ENCODE measurements at places on chromosomes 12 and 14.

- DNase-seq, result no peak
Measured at GRCh38 chr14:44316647-44317440, 190.2 kb downstream of the FSCB start.

GRCh38 chr14:45120096-45120495 is 14.2 kb downstream of the FKBP3 start:
- DNase-seq, result no peak

GRCh38 chr14:22466491-22466890 is 122.5 kb downstream of the DAD1 start:
- DNase-seq, result no peak

DNA sequence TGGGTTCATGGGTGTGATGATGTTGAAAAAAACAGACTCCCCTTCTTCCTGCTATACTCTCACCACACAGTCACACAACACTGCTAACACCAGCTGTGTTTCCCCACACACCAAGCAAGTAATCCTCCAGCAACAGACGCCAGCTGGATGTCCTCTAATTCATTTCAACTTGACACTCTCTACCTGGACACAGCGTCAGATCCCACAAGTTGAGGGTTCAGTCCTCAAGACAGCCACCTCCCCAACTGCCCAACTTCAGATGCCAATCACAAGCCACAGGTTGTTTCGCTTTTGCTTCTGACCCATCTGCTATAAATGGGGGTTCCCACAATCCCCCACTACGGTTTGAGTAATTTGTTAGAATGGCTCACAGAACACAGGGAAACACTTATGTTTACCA is 49.3 kb downstream of the TMEM30B start:
- DNase-seq, result no peak

- DNase-seq, result no peak
Measured at GRCh38 chr14:23351681-23352505, 794 bp downstream of the SLC22A17 start.

DNA sequence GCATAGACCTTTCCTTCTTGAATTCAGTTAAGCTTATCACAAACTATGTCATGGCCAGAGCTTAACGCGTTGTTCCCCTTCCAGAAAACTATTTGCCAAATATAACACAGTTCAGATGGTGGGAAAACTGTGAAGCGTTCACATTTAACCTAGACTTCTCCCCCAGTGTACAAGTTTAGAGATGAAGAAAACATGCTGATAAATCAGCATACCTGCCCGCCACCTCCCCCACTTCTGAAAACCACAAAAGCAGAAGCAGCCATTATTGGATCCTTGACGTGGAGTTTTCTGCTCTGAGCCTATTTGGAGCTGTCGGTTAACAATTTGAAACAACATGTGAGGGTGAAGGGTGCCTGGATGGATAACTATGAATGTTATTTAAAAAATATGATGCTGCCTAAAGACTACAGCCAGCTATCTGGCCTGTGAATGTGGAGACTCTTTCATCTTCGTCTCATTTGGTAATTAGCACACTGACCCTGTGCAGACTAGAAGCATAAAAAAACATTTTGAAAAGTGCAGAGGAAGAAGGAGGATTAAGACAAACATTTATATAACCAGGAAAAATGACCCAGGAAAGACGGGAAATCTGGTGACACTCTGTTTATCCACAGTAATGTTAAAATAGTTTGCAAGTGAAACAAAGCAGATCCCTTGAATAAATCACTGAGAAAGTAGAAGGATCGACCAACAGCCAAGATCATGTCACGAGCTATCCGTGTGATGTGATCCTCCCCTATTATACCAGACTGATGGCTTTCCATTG is 408.2 kb downstream of the AEBP2 start:
- DNase-seq, result no peak

DNA sequence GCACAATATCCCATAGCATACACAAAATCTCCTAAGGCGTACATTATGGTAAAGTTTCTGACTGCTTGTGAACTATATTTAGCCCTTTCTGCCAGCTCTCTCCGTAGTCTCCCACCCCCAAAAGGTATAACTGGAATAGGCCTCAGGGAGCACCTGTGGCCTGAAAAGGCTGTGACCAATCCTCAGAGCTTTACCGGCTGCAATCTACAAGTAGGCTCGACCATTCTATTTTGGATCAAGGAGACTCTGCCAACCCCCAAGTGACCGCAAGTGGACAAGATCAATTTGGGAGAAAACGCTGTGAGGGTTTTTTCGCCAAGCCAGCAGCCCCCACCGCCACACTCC is 1.2 kb downstream of the PPTC7 start:
- no peak for DNase-seq

- no peak for DNase-seq
Measured at GRCh38 chr12:106894774-106895173, 60.9 kb upstream of the TMEM263 start.

GRCh38 chr14:104141621-104142091 is 3.3 kb downstream of the KIF26A start:
- DNase-seq, result no peak

DNA sequence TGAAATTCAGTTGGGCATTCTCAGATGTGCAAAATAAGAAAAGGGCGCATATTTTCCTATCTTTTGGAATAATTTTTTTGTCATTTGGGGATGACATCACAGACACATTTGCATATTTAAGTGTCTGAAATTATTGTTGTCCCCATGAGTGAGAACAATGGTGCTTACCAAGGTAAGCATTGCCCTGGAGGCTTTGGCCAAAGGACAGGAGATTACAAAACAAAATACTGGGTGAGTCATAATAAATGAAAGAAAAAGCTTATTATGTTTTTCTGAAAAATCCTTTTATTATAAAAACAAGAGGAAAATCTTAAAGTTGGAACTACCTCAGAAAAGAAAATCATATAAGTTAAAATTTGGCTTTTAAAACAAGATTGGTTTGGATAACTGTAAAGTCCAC is 254.9 kb downstream of the BTG1 start:
- no peak for DNase-seq

DNA sequence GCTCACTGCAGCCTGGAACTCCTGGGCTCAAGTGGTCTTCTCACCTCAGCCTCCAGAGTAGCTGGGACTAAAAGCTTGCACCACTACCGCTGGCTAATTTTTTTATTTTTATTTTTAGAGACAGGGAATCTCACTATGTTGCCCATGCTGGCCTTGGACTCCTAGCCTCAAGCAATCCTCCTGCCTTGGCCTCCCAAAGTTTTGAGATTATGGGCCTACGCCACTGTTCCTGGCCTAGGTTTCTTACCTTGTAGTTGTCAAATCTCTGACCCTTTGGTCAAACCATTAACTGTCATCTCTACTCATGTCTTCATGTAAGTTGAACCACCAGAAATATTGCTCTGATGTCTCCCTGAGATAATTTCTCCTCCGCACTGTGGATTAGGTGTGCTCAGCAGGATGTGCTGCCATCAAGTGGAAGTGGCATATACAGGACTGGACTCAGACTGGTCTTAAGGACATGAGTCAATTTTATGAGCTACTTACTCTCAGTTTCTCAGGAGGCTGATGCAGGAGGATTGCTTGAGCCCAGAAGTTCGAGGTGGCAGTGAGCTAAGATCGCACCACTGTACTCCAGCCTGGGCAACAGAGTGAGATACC is 28.5 kb downstream of the ACTR6 start:
- DNase-seq, result no peak

DNA sequence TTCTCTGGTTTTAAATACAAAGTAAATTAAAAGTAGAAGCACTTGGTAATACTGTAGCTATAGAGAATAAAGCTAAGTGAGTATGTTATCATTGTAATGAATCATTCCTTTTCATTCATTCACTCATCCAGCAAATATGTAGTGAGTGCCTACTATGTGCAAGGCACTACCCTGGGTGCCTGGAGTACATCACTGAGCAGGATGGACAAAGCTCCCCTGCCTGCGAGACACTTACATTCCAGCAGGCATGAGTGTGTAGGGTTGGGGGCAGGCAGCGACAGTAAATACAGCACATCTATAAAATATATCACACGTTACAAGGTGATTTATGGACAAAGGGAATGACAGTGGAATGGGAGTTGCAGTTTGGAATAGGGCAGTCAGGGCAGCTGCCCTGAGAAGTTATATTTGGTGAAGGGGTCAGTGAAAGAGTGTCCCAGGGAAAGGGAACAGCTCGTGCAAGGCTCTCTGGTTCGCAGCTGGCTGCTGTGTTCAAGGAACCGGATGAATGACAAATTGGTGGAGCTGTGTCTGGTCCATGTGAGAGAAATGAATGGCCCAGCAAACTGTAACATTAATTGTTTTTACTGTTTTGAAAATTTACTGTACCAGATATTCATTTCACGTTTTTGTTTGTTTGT is 159.6 kb downstream of the CRADD start:
- DNase-seq, result no peak

DNA sequence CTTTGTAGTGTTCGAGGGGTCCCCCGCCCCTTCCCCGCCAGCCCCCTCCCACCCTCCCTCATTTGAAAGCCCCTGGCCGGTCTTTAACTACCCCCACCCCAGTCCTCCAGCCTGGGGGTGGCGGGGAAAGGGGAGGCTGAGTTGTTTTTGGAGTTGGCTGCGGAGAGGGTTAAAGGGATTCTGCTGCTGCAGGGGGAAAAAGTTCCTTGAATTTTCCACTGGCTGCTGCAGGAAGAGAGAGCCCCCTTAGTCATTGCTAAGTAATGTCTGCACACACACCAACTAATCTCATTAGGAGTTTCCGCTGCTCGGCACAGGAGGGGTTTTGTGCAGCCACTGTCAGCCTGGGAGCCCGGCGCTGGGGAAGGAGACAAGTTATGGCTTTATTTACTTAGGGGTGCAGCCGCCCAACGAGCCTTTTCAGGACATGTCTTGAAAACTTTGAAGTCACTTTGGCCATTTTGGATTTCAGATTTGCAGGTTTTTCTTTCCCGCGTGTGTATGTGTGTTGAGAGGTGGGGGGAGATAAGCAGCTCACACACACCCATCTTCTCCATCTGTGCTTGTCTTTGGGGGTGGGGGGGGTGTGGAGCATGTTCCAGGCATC is 1.8 kb downstream of the ELK3 start:
- peak; percentile 46 for DNase-seq

DNA sequence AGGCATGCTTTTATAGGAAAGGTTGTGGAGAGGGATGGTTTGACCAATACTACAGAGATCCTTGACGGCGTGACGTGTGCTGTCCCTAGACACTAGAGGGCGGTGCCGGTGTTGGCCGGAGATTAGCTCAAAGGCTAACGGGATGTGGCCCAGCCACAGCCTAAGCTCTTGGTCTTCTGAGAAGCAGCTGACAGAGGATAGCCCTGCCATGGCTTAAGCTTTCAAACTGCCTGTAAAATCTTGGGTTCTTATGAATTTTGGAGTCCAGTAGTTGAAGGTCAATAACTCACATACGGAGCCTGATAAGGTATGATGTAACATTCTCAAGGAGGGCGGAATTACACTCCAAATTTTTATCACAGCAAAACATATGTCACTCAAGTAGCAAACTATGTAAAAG is 515.7 kb upstream of the ATXN7L3B start:
- no peak for DNase-seq

GRCh38 chr12:19409376-19409775 is 29.9 kb upstream of the AEBP2 start:
- no peak for DNase-seq

DNA sequence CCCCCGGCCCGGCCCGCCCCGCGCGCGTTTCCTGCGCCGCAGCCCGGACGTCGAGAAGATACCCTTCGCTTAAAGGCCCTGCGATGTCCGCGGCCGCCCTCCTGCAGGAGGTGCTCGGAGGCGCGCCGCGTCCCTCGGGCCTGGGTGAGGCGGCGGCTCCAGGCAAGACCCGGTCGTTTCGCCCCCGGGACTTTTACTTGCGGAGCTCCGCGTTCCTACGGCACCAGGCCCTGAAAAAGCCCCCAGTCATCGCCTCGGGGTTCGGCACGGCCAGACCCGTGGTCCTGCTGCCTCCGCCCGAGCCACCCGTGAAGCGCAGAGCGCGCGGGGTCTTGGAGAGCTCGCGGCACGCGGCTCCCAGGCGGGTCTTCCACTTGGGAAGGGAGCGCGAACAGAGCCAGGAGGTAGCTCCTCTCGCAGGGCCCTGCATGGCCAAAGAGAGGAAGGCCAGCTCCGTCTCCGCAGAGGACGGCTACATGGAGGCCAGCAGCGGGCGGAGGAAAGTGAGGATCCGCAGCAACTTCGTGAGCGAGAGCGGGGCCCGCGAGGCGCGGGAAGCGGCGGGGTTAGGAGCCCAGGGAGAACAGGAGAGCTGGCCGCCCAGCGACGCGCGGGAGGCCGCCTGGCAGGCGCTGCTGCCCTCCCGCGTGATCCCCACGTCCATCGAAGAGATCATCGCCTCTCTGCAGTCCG is 26.9 kb downstream of the TTC6 start:
- no peak for DNase-seq

DNA sequence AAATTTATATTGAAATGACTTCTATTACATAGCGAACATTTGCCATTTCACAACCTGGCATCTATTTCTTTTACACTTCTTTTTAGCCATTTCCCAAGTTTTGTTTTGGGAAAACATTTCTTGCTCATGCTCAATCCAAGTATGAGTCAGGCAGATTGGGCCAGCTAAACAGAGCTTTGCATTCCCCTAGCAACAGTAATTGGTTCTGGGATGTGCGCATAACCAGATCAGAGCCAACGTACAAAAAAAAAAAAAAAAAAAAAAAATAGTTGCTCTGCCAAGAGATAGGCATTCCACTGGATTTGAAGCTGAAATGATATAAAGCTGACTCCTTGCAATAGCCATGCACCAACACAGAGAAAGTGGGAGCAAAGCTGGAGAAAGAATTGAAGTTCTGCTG is 37.5 kb downstream of the PLCZ1 start:
- no peak for DNase-seq

GRCh38 chr14:73762375-73762822 is 48.2 kb upstream of the PNMA1 start:
- peak; percentile 35 for DNase-seq

GRCh38 chr12:131736446-131737149 is 25.7 kb downstream of the SFSWAP start:
- DNase-seq, result no peak

DNA sequence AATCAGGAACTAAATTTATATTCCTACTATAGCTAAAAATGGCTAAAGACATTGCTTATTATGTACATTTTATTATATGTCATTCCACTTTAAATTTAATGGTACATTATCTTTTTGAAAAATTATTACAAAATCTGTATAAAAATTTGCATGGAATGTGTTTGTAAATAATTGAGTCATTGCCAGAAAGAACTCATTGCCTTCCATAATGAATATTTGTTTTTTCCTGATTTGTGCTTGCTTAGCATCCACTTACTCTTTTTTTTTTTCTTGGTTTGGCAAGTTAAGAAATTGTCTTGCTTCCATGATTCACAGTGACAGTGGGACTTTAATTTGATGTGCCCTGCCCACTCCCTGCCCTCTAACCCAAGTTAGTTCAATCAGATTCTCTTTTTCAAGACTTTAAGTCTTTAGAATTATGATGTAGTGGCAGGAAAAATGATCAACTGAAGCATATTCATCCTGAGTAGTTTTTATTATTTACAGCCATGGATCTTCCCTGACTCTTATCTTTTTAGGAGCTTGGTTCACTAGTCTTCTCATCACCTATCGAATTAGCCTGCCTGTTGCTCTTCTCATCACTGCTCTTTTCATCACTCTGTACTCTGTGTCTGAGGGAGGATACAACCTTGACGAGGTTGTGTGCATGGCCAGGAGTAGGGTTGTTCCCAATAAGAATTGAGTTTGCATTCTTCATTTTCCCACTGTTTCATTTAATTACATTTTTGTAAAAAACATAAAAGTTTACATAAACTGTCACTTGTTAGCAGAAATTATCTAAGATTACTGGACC is 442.0 kb downstream of the BTG1 start:
- no peak for DNase-seq
